Ecto neural progenitor cell (in vitro differentiated cells): ENCODE measurements at places on chromosomes 11 and 22.

DNA sequence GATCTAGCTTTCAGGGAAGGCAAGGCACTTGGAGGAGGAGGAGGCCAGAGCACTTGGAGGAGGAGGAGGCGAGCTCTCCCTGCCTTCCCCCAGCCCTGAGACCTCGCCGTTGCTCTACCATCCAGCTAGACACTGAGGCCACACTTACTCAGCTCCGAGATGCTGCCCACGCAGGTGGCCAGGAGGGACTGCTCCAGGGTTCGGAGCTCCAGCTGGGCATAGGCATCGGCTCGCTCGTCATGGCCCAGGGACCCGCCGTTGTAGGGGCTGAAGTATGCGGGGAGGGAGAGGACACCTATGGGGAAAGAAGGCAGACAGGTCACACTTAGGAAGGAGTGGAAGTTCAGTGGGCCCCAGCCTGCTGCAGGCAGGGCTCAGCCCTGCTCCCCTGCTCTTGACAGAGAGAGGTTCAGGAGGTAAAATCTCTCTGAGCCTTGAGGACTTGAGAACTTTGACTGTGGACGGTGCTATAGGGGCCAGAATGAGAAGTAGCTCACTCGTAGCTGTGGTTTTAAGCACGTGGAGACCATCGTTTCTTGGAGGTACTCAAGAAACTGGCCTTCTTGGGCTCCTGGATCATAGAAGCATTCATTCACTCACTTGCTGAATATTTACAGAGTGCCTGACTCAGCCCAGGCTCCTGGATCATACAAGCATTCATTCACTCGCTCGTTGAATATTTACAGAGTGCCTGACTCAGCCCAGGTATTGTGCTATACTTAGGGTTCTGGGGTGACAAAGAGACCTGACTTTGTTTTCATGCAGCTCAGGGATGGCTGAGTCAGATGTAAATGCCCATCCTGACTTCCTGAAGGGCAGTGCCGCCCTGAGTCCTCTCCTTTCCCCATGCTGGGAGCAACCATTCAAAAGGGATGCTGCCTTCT is 99.2 kb downstream of the NAT10 start:
- DNase-seq = no peak

DNA sequence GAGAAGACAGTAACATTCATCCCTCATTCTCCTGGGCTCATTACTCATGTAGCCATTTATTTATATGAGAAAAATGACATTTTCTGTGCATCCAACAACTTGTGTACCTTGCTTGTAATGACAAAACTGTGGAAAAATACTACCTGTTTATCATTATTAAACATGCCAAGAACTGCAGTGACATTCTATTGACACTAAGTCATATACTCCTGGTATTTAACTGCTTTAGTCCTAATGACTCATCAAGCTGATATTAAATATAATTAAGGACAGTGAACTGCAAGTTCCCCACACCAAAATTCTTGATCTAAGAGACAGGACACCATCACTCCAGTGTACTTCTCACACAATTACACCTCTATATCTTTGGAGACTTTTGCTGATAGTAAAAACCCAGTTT is 1328.7 kb upstream of the RAG2 start:
- no peak for DNase-seq

DNA sequence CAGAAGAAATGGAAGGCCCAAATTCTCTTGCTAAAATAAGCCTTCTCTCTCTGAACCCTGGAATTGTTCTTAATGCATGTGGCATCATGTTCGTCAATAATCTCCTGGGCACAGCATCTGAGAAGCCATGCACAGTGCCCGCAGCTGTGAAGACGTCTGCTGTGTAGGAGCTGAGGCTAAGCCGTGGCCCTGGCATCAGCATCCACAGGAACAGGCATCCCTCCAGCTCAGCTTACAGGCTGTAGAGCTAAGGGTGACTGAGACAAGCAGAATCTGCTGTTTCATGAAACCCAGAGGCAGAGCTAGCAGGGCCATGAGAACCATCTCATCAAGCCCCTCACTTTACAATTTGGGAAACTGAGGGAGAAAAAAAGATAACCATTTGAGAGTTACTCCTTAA is 60.6 kb downstream of the SEZ6L start:
- DNase-seq = no peak

DNA sequence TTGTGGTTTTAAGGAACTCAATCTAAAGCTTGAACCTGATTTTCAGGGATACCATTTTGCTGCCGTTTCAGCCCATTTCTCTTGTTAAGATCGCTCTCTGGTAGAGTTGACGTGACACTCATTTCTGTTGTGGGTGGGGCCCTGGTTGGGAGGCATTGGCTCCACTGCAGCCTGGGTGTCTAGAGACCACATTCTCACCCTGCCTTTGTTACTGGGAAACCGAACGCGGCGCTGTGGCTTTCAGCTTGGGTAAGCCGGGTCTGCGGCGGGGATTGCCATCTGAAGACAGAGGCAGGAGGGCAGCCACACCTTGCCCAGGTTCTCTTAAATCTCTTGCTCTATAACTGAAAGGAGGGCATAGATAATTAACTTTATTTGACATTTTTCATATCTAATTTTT is 3.2 kb downstream of the EHF start:
- DNase-seq = no peak

DNA sequence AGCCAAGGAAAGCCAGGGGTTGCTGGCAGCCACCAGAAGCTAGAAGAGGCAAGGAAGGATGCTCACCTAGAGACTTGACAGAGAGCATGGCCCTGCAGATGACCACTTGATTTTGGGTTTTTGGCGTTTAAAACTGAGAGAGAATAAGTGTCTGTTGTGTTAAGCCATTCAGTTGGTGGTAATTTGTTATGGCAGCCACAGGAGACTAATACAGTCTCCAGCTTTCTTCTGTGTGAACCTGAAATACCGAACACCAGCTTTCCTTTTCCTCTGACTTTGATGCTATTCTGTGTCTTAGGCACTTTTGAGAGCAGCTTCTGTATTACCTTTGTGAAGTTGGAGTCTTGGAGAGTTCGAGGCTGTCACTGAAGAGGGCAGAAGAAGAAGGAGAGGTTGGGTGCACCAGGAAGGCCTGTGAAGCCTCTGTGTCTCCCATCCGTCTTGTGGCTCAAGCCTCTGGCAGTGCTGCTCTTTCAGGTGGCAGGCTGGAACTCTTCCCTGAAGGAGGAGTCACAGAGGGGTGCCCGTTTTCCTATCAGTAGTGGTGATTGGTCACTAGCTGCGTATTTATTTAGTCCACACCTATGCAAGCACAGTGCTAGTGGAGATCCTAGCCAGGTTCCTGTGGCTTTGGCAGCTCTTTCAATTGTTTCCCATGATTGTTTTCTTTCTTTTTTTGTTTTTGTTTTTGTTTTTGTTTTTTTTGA is 2.5 kb downstream of the TBC1D22A start:
- no peak for DNase-seq

- DNase-seq = no peak
These were observed 79.4 kb upstream of the PPARA start for GRCh38 chr22:46070803-46071450.

GRCh38 chr11:45180848-45181192 is 34.4 kb downstream of the PRDM11 start:
- DNase-seq = no peak

- DNase-seq = no peak
These were observed 18.4 kb downstream of the PSMD13 start for GRCh38 chr11:255176-255575.

- DNase-seq = no peak
These were observed 40.7 kb downstream of the PACSIN2 start for GRCh38 chr22:42974223-42974622.

DNA sequence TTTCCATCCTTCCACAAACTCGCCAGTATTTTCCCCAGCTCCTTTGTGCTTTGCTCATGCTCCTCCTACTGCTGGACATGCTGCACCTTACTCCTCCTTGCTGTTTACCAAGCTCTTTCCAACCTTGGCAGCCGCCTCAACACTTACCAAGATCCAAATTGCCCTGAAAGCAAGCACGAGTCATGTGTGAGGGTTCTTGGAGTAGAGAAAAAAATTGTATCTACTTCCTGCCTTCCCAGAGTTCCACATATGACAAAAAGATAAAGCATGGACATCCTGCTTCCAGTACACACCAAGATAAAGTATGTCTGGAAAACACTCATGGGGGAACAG is 767.5 kb downstream of the NTM start:
- no peak for DNase-seq

GRCh38 chr11:117521974-117522373 is 194.3 kb downstream of the CEP164 start:
- DNase-seq = no peak

DNA sequence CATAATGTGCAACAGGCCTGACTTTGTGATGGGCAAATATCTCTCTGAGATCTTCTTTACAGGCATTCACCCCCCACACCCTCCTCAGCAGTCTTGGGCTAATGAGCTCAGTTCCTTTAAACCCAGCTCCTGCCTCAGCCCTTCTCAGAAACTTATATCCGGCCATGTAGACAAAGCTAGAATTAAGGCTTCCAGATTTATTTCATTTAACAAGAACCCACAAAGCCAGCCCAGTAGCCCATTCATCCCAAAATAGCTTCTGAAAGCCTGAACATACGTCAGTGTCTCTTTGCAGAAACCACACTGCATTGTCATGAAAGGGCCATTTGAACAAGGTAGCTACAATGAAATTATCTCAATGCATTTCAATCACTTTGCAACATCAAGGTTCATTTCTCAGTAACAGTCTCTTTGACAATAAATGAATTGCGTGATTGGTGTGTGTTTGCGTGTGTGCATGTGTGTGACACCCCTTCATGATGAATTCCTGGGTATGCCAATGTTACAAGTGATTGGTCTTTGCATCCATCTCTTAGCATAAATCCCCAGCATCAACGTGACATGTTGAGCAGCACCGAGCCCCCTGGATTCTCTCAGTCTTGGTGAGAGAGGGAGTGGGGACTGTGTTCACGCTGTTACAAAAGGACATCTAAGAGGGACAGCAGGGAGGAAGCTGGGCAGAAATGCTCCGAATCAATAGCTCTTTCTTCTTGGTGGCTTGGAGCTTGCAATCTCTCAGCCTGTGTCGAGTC is 299.6 kb downstream of the KIRREL3 start:
- no peak for DNase-seq

DNA sequence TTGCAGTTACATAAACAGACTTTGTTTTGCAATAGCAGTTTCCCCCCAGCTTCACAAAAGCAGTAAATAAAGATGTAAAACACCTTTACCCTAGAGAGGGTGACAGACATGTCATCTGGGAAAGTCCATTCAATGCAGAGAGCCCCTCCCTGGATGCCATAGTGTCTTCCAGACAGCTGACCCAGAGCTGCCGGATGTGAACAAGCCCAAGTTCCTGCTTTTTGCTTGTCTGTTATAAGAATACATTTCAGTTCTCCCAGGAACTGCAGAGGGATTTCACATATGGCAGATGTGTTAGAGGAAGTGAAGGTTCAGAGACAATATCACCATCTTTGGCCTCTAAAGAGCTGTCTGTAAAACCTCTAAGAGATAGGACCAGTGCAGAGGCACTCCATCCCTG is 48.9 kb downstream of the RELT start:
- no peak for DNase-seq

- DNase-seq = no peak
These were observed 40.9 kb upstream of the ARFGAP3 start for GRCh38 chr22:42897960-42898359.

- DNase-seq = no peak
These were observed 14.8 kb downstream of the CD3E start for GRCh38 chr11:118319337-118319707.

- DNase-seq = no peak
These were observed 27.0 kb upstream of the RBFOX2 start for GRCh38 chr22:36055376-36056295.

GRCh38 chr22:40844951-40845350 is 11.5 kb downstream of the ST13 start:
- DNase-seq = no peak

GRCh38 chr11:47908198-47908597 is 60.0 kb upstream of the NUP160 start:
- no peak for DNase-seq

DNA sequence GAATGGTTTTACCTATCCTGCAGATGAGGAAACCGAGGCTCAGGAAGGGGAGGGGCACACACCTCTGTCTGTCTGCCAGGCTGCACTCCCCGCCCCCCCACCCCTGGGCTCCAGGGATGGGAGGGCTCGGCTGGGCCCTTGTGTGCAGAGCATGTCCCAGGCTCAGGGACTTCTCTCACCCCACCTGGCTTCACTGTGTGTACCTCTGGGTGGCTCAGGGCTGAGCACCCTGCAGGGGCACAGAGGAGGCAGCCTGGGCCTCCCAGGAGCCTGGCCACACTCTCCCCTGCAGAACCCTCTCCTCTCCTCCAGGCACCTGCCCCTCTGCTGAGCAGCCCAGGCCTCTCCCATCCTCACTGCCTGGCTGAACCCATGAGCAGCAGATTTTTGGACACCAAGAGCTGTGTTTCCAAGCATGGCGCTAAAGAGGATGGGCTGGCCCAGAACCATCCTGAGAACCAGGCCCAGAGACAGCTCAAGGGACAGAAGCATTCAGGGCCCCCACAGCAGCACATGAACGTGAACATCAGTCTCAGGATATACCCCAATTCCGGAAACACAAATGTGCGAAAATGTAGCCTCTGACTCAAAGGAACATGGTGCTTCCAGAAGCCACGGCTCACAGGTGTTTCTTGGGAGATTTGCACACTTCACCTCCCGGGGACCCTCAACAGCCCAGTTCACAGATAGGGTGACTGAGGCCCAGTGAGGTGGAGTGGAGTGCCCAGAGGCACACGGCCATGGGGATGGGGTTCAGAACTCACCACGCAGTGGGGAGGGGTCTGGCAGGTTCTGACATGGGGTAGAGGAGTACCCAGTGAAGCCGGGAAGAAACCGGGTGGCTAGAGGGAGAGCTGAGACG is 10.5 kb downstream of the EMID1 start:
- DNase-seq = no peak

GRCh38 chr11:110985547-110985946 is 260.0 kb upstream of the POU2AF2 start:
- DNase-seq = no peak

GRCh38 chr22:49660794-49661781 is 166.6 kb downstream of the BRD1 start:
- DNase-seq = no peak

GRCh38 chr11:127677660-127678425 is 677.3 kb upstream of the KIRREL3 start:
- no peak for DNase-seq
